ENCODE measurements at places on chromosomes 13 and 19.

- no peak for DNase-seq
Measured at GRCh38 chr19:48992581-48993174, 431 bp downstream of the GYS1 start.

- no peak for DNase-seq
Measured at GRCh38 chr13:31835932-31836331, 96.6 kb downstream of the RXFP2 start.

GRCh38 chr19:41353466-41354342, at the start of gene TGFB1:
TGFB1 (minus strand) TSS chr19:41353922; CDS start chr19:41353044, 878 bp downstream.
- peak; percentile 92 for DNase-seq

- DNase-seq: no peak
Measured at GRCh38 chr19:8705742-8706141, 7.1 kb upstream of the ACTL9 start.

GRCh38 chr13:69524459-69525150, 583.0 kb upstream of the ATXN8OS start:
- DNase-seq: no peak

DNA sequence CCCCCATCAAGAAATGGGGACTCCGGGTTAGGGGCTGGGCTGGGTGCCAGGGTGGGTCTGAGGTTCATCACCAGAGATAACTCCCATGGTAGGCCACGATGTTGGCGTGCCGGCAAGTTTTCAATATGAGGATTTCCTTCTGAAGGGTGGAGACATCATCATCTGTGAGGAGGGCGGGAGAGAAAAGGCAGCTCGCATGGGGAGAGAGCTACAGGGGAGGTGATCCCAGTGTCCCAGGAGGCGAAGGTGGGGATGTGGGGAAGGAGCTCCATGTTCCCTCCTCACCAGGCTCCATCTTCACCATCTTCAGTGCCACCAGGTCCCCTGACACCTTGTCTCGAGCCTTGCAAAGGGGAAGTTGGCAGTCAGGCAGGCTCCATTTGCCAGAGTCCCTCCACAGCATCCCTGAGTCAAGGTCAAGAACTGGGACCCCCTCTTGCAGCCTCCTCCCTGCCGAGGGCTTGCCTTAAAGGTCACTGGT, 430 bp downstream of the MAP4K1 start:
- no peak for DNase-seq

DNA sequence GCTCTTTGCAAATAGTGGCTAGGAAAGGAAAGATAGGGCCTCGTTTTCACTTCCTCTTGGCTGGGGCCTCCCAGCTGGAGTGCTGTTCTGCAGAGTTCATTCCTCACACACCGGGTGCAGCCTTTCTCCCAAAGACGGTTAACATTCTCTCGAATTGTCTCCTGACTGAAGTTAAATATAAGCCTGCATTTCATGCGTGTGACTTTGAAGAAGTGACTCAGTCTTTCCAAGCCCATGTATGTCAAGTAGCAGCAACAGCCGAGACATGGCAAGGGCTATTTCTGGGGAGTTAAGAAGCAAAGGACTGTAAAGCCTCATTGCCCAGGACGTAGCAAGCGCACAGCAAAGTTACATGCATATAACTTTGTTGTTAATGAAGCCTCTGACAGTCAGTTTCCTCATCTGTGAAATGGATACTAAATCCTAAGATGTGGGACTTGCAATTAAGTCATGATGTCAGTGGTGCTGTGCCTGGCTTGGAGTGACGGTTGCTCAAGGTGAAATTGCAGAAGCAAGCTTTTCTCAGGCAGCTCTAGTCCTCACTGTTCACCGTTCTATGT, 502.4 kb downstream of the MYO16 start:
- peak; percentile 29 for DNase-seq

DNA sequence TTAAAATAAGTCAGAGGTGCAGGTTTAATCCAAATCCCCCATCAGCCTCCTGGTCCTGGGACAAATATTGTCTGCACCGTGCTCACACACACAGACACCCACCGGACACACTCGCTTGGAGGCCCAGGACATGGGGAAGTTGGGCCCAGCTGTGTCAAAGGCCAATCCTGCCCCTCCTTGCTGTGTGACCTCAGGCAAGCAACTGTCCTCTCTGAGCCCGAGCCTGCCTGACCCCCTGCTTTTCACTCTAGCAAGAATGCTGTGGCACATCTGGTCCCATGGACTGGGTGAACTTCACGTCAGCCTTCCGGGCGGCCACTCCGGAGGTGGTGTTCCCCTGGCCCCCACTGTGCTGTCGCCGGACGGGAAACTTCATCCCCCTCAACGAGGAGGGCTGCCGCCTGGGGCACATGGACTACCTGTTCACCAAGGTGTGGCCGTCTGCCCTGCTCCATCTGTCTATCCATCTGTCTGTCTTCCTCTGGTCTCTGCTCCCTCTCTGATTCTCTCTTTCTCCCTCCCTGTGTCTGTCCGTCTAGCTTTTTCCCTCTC, 9.3 kb downstream of the UPK1A start:
- DNase-seq: no peak

DNA sequence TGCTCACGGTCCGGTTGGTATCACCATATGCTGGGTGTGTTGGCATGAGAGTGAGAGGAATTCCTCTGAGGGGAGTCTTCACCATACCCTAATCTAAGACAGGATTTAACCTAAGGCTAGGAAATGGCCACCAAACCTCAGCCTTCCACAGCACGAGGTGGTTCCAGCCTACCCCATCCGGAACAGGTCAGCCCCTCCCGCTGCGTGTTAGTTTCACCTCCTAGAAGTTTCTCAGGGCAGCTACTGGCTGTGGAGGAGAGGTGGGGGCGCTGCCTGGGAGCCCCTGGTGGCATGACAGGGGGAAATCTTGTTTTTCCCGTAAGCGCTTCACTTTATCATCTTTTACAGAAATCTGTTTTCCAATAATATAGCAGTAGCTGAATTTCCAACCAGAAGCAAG, 55.1 kb downstream of the RGCC start:
- no peak for DNase-seq

- DNase-seq: no peak
Measured at GRCh38 chr19:47093841-47094240, 19.7 kb downstream of the ZC3H4 start.

DNA sequence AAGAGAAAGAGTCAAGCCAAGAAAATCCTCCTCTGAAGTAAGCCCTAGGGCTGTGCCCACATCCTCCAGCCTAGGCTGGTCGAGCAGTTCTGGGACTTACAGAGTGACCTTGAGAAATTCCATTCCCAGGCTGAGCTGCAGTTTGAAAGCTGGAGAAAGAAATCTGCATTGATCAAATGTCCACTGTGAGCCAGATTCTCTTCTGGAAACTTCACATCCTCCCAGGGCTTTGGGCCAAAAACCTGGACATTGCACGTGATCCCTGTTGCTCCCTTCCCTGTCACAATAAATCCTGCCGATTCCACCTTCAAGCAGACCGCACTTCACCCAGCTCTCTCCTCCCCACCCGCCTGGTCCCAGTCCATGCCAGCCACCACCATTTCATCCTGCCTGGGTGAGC, 15.7 kb downstream of the TMEM143 start:
- DNase-seq: no peak

DNA sequence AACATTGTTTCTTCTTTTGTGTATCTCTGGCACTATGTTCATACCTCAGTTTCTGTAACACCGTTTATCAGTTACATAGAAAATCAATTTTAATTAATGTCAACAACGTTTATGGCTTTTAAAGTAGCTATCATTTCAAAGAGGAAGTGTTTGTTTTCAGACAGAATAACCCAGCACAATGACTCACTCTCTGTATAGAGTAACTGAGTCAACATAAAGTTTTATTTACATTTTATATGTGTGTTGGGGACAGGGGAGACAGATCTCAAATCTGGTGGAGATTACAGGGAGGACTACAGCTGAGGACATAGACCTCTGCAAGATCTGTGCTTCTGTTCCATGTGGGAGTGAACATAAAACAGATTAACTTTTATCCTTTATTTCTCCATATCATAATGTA, 2590.1 kb downstream of the PCDH9 start:
- DNase-seq: no peak

DNA sequence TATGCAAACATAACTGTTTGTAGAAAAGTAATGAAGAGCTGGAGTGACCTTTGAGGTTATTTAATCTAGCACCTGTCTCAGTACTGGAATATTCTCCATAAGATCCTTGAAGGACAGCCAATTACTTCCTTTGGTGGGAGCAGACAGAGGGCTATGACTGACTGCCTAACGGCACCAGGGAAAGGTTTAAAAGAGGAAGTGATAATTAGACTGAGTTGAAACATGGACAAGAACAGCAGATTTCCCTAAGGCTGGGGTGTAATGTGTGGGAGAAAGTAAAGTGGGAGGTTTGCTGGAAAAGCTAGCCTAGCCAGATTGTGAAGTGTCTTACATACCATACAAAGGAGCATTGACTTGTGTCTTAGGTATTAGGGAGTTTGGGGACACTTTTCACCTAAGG, 191.3 kb upstream of the PCDH9 start:
- no peak for DNase-seq

GRCh38 chr13:77113496-77113895, 86.5 kb upstream of the FBXL3 start:
- no peak for DNase-seq

GRCh38 chr13:39516096-39516495, 86.9 kb downstream of the LHFPL6 start:
- no peak for DNase-seq

GRCh38 chr19:12969292-12969988, at the start of gene DAND5:
DAND5 (plus strand) TSS chr19:12969576; CDS start chr19:12969661, 85 bp downstream.
- DNase-seq: no peak

- no peak for DNase-seq
Measured at GRCh38 chr13:96052656-96053002, 572 bp downstream of the UGGT2 start.

GRCh38 chr13:95073747-95074311, 227.4 kb downstream of the ABCC4 start:
- DNase-seq: no peak

GRCh38 chr19:4474514-4475022, 2.5 kb downstream of the HDGFL2 start:
- peak; percentile 74 for DNase-seq

GRCh38 chr13:70310396-70311119, 202.3 kb upstream of the KLHL1 start:
- DNase-seq: no peak

DNA sequence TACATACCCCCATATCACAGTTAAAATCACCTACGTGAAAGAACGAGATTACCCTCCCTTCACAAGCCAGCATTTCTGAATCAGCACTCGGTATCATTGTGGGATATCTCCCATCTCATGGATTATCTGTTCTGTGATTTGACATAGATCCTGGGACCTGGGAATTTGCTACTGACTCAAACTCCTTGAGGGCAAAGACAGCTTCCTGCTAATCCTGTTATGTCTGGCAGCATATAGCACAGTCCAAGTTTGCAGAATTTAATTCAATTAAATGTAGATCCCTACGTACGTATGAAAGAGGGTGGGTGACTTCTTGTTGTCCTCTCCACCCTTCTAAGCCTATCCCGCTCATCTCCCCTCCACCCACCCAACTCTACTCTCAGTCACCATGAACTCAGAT, 476.5 kb downstream of the KLF5 start:
- DNase-seq: no peak

DNA sequence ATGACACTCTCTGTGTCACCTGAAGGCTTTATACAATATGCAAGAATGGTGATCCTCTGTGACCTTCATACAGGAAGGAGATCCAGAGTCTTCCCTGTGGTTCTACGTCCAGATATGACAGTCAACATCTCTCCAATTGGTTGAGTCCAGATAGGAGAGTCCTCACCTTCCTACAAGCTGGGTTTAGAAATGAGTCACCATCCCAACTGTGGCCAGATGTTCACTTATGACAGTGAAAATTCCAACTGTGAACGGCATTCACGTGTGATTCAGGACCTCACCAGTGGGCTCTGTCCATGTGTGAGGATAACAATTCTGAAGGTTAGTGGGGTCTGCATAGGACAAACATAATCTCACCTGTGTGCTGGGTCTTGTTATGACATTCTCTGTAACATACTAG, 52.5 kb upstream of the ZNF728 start:
- no peak for DNase-seq

DNA sequence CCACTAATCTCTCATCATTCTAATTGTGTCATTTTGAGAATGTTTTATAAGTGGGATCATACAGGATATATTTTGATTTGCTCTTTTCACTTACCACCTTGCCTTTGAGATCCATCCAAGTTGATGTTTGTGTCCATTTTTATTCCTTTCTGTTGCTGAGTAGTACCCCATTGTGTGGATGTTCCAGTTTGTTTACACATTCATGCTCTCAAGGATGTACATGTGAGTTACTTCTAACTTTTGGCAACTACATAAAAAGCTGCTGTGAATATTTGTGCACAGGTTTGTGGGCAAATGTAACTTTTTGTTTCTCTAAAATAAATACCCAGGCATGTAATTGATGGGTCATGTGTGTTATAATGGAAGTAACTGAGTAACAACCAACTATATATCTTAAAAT, 64.9 kb downstream of the RFC3 start:
- no peak for DNase-seq

- DNase-seq: no peak
Measured at GRCh38 chr19:45321848-45322247, 827 bp downstream of the CKM start.

DNA sequence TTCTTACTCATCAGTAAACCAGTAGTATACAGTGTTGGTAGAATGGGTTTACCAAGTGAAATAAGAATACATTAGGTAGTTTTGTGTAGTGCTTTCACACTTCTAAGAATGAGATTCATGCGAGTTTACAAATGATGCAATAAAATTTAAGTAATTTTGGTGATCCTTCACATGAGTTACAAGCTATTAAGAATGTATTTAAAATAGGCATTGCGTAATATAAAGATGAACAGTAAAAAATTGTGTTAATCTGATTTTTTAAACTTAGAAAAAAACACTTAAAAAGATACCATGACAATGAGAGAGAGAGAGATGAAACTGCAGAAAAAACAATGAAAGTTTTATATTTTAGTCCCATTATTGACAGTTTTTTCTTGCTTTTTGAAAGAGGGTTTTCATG, 570.5 kb downstream of the SLITRK6 start:
- no peak for DNase-seq

GRCh38 chr13:70668983-70669382, 560.7 kb upstream of the KLHL1 start:
- no peak for DNase-seq

- no peak for DNase-seq
Measured at GRCh38 chr13:44012910-44013757, 133.4 kb downstream of the LACC1 start.

GRCh38 chr19:39828654-39829032, 5.3 kb downstream of the DYRK1B start:
- DNase-seq: no peak

GRCh38 chr13:39729156-39729555, 73.7 kb downstream of the COG6 start:
- DNase-seq: no peak

DNA sequence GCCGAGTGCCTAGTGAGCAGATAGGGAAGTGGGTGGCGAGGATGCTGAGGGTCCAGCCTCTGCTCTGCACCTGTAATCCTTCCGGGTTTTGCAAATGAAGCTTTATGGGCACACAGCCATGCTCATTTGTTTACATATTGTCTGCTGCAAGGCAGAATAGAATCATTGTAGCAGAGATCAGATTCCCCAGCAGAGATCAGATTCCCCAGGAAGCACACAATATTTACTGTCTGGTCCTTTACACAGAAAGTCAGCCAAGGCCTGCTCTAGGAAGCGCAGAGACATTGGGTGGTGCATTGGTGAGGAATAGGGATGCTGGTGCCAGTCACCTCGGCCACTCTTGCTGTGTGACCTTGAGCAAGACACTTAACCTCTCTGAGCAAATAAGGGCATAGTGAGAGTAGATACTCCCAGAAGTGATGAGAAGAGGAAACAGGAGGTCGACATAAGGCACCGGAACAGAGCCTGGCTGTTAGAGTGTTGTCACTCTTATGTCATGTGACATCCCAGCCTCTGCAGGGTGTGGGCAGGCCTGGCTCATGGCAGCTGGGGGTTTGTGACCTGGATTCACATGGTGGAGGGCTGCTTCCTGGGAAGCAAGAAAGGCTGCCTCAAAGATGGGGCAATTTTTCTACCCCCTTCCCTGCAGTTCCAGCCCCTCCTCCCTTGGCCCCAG, 25.6 kb downstream of the CARM1 start:
- DNase-seq: no peak

All from hematopoietic multipotent progenitor cell (in vitro differentiated cells).